ENCODE measurements at places on chromosomes 12 and 14.

DNA sequence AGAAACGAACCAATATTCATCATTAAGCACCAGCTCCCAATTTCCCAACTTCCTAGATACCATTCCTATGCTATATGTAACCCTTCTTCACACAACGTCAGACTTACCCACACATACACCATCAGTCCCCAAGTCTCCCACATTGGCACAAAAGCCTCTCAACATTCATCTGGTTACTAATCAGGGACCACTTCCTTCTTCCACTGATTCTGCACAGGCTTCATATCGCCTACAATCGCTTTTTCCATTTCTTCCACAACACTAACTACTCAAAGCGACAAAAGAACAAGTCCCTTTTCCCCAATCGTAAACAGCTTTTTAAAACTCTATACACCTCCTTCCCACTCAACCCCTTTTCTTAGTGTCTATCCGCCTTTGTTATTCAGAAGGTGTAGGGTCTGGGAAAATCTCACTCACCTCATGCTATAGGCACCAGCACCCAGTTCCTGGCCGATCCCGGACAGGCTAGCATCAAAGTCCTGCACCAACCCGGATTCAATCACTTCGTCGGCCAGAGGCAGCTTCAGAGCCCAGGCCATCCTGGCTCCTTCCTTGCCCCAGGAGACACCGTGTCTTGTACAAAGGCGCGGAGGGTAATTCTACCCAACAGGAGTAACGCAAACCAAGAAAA lies 936 bp downstream of the TFCP2 start:
- peak; percentile 50 for DNase-seq

GRCh38 chr12:43653289-43653915 lies 101.4 kb upstream of the ADAMTS20 start:
- no peak for DNase-seq

- DNase-seq = no peak
Measured at GRCh38 chr12:112892856-112893255, 13.9 kb upstream of the OAS1 start.

GRCh38 chr12:70609203-70609602 lies 28.0 kb downstream of the PTPRB start:
- no peak for DNase-seq

GRCh38 chr14:63453443-63453936 lies 89.7 kb downstream of the PPP2R5E start:
- peak; percentile 29 for DNase-seq

- no peak for DNase-seq
Measured at GRCh38 chr12:87511371-87511770, 517.8 kb downstream of the C12orf50 start.

DNA sequence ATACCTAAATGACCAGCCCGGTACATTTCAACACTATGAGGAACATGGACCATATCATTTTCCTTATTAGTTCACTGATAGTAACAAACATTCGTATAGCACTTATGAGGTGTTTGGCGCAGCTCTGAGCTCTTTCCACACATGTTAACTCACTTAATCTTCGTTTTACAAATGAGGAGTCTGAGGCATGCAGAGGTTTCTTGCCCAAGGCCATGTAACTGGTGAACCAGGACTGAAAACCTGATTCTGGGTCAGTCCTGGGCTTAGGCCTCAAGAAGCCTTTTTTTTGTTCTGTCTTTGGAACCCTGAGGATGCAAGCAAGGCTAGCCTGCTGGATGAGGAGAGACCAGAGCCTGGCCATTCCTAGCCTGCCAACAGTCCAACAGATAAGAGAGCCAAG lies 55.0 kb downstream of the C14orf132 start:
- no peak for DNase-seq

DNA sequence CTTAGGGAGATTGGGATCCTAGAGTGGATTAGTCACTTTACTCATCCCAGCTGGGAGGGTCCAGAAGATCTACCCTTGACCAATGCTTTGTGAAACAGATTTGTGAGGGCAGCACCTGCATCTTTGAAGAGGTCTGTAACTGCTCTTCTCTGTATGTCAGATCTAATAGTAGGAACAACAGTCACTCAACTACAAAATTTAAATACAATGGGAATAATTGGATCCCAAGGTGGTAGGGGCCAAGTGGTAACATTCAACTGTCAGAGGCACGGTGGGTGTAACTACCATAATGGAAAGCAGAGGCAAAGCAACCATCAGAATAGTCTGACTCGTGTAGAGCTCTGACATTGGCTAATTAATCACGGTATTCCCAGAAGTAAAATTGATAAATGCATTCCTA lies 55.8 kb downstream of the ITPR2 start:
- DNase-seq = no peak

DNA sequence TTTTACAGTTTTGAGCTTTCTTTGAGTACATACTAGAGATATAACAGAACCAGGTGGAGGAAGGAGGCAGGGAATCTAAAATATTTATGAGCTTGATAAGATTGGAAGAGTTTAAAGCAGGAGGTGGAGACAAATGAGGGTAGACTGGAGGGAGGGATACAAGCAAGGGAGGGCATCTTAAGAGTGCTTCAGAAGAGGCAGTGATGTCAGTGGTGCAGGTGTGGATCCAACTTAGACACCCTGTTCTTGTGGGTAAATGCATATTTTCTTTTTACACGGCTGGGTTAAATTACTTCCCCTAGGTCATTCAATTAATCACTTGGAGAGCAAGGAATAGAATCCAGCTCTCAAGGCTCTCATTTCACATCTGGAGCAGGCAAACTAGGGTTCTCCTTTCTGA lies 146.1 kb upstream of the LRIG3 start:
- no peak for DNase-seq

GRCh38 chr12:16618256-16618655 lies 12.3 kb upstream of the LMO3 start:
- no peak for DNase-seq

DNA sequence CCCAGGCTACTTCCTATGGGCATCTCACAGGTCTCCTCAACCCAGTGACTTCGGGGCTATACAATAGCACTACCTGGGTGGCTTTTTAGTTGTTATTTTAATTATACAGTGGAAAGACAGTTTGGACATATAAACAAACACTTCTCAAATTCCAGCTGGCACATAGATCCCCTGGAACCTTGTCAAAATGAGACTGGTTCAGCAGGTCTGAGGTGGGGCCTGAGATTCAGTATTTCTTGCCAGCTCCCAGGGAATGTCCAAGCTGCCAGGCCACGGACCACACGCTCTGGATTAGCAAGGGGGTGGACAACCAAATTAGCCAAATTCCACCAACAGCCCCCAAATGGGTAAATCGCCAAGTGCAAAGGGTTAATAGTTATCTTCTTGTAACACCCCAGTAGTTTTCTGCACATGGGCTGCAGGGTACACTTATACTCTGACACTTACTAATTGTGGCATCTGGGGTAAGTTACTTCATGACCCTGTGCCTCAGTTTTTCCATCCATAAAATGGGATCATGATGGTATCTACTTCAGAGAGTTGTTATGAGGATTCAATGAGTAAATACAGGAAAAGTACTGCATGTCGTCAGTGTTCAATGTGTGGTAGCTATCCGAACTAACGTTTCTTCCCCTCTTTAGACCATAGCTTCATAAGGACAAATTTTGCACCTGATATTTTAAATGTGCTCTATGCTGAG lies 789.4 kb upstream of the TBX3 start:
- no peak for DNase-seq

DNA sequence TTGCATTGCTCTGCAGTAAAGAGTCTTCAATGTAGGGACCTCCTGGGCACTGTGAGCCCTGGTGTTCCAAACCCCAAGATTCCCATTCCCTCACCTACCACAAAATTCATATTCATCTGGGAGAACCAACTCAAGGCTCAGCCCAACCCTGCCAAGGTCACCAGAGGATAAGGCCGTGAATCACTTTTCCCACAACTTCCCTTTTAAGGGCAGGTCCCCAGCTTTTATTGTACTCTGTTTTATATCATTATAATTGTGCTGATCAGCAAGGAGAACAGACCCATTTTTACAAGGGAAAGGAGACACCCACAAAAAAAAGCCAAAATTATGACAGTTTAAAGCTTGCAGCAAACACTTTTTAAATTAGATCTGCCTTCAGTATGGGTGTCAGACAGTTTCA lies 363.0 kb upstream of the FKBP4 start:
- DNase-seq = no peak

DNA sequence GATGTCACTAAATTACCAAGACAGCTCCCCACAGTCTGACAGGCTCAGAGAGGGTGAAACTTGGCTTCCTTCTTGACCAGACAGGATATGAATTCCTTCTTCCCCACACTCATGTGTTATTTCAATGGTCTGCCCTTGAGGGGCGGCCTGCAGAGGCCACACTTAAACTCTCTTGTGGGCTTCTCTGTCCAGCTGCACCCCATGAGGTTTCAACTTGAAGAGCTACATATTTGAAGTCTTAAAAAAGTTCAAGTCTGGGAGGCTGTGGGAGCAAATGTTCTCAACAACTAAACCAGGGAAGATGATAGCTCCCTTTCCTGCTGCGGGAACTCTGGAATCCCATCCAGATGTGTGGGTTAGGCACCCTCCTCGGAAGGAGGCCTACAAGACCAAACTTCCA lies 98.3 kb downstream of the TTC7B start:
- peak; percentile 13 for DNase-seq

- DNase-seq = peak; percentile 77
Measured at GRCh38 chr14:104094709-104095425, 9.4 kb downstream of the ASPG start.

GRCh38 chr14:100246809-100247428 lies 8.0 kb downstream of the YY1 start:
- peak; percentile 57 for DNase-seq

Measured in astrocyte of the hippocampus (primary cell).